Activated CD8-positive, alpha-beta T cell treated with anti-CD3 and anti-CD28 coated beads for 36 hours (primary cell): ENCODE measurements at places on chromosomes 7 and 10. TPM values are rescaled to one million over a fixed set of nuclear protein-coding genes. Genes with fewer than 3 reads are reported as not detected.

AKR1C8 gene
- not detected for total RNA-seq

OR2A5 gene
- total RNA-seq: not detected

CPEB3 gene
- total RNA-seq: 2.2 TPM

PON1 gene
- not detected for total RNA-seq

FKBP6 gene
- not detected for total RNA-seq

ZNF365 gene
- not detected for total RNA-seq

WAC gene
- 95.2 TPM for total RNA-seq

SLIT1 gene
- total RNA-seq: 1.2 TPM

PDK4 gene
- total RNA-seq: not detected

HMX2 gene
- 0.43 TPM for total RNA-seq

STEAP1 gene
- 0.27 TPM for total RNA-seq

TMEM270 gene
- not detected for total RNA-seq

MIOS gene
- total RNA-seq: 63.0 TPM

TRPV6 gene
- total RNA-seq: not detected

GRID1 gene
- total RNA-seq: not detected

NANOS1 gene
- not detected for total RNA-seq

SPDYE16 gene
- 0.20 TPM for total RNA-seq

RAB19 gene
- 6.4 TPM for total RNA-seq

PRSS1 gene
- not detected for total RNA-seq

SLC26A5 gene
- not detected for total RNA-seq

PVRIG gene
- 30.2 TPM for total RNA-seq

LEP gene
- total RNA-seq: not detected

TDRD1 gene
- 0.05 TPM for total RNA-seq

ADCYAP1R1 gene
- total RNA-seq: not detected

LCOR gene
- 20.6 TPM for total RNA-seq
